ENCODE measurements at places on chromosomes 1 and 21.

GRCh38 chr21:32426066-32426465, 13.6 kb downstream of the EVA1C start:
- no peak for DNase-seq

DNA sequence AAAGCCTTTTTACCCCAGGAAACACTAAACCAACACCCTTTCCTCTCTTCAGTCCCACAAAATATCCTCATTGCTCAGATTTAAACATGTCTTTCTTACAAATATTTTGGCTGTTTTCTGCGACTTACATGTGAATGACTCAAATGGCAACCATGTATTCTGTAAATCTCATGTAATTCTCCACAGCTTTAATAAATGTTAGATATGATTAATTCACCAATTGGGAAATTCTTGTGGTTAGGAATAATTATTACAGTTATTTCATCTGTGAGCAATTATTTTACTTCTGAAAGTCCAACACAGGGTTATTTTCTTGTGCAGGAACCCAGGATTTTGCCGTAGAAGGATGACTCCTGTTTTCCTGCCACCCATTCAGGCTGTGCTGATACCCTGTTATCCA, 431.5 kb downstream of the LMO4 start:
- no peak for DNase-seq

GRCh38 chr1:27887215-27888021, 15.1 kb downstream of the THEMIS2 start:
- no peak for DNase-seq

DNA sequence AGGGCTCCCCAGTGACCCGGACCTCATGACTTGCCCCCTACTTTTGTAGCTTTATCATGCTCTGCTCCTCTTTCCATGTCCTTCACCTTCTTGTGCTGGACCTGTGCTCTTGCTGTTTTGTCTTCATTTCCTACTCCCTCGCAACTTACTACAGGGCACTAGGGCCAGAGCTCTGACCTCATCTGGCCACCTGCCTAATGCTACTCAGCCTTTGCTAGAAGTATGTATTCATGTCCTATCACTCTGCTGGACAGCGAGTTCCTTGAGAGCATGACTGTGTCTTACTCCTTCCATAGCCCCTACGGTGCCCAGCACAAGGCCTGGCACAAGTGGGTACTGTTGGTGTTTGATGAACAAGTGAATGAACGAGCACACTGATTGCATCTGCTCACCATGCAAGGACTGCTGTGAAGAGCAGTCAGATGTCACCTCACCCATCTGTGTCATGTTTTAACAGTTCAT, 1.9 kb downstream of the MTFR1L start:
- no peak for DNase-seq

DNA sequence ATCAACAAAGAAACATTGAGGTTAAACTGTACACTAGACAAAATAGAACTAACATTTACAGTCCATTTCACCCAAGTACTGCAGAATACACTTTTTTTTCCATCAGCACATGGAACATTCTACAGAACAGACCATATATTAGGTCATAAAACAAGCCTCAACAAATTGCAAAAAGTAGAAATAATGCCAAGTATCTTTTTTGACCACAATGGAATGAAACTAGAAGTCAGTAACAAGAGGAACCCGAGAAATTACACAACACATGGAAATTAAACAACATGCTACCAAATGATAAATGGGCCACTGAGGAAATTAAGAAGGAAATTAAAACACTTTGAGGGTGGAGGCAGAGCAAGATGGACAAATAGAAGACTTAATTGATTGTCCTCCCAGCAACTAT, 8.4 kb upstream of the C1orf185 start:
- DNase-seq = no peak

DNA sequence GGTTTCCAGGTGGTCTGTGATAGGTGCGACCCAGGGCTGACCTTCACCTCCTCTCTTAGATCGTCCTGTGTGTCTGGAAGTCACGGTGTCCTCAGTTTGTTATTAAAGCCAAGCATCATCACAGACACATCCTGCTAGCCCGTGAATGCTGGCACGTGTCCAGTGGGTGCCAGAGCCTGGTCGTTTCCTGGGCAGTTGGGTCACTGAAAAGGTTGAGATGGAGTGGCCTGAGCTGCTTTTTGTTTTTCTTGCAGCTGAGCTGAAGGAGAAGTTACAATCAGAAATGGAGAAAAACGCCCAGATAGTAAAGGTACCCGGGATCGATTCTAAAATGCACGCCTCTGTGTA, 23.2 kb downstream of the PCNT start:
- DNase-seq = no peak

DNA sequence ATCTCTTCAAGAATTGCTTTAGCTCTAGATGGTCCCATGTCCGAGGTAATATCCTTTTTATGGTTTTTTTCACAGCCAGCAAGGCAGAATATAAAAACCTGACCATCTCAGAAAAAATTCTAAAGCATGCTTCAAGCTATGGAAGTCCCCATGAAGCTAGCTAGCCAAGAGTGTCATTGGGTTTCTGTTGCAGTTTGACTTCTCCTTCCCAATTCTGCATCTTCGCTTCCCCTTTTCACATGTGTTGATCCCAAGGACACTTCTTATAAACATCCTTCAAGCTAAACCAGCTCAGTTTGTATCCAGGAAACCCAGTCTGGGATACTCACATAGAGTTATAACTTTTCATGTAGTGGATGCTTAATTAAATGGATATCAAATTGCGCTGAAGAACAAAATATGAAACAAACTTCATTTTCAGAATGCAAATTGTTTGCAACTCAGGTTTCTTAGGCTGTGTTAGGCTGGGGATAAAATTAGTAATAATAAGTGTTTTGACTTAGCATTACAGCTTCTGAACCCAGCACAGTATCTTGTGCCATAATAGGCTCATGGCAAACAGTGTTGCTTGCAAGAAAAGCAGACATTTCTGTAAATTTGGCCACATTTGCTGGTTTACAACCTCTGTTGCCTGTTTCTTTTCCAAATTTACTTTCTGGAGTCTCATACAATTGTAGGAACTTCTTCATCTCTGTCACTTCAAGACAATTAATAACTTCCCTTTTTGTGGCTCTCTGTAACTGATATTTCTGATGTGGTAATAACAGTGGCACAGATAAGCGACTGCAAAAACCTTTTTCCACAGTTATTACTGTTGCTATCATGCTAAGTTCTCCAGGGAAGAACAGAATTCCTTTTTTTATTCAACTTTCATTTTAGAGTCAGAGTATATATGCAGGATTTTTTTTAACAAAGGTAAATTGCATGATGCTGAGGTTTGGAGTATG, 53.2 kb downstream of the NCAM2 start:
- DNase-seq = no peak

DNA sequence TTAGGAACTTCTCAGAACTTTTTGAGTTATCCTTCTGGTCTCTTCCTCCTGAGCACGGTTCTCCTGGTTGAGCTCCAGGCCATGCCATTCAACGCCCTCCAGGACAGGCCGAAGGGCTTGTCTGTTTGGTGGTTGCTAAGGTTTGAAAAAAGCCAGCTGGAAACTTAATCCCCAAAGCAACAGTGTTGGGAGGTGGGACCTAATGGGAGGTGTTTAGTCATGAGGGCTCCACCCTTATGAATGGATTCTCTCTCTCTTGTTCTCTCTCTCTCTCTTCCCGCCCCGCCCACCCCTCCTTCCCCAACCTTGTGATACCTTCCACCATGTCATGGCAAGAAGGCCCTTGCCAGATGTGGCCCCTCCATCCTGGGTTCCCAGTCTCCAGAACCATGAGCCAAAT, 829 bp downstream of the KCNE1 start:
- no peak for DNase-seq

Measured in NCI-H1417 (cell line).